Pulmonary artery endothelial cell (primary cell): ENCODE measurements at places on chromosomes 12 and 14. TPM values are rescaled to one million over a fixed set of nuclear protein-coding genes. Genes with fewer than 3 reads are reported as not detected.

NAV3 gene
- 28.7 and 40.6 TPM in 2 replicates for total RNA-seq

TMEM30B gene
- total RNA-seq: 0.13 and 0.25 TPM in 2 replicates

BORCS5 gene
- total RNA-seq: 6.1 and 9.3 TPM in 2 replicates

MSI1 gene
- total RNA-seq: not detected in 2 replicates

MARS1 gene
- total RNA-seq: 171 and 179 TPM in 2 replicates

STAT6 gene
- 62.4 and 70.4 TPM in 2 replicates for total RNA-seq

LYSET gene
- total RNA-seq: 13.5 and 14.0 TPM in 2 replicates

REP15 gene
- 1.3 and 3.0 TPM in 2 replicates for total RNA-seq

RNASE4 gene
- total RNA-seq: 4.2 and 18.6 TPM in 2 replicates

ITGA7 gene
- 0.04 and 0.20 TPM in 2 replicates for total RNA-seq
